ENCODE measurements at places on chromosomes 13 and 19.

GRCh38 chr19:45524575-45525129, 17.4 kb downstream of the VASP start:
- DNase-seq: no peak

GRCh38 chr19:5893907-5894703, 9.5 kb downstream of the NDUFA11 start:
- DNase-seq: no peak

DNA sequence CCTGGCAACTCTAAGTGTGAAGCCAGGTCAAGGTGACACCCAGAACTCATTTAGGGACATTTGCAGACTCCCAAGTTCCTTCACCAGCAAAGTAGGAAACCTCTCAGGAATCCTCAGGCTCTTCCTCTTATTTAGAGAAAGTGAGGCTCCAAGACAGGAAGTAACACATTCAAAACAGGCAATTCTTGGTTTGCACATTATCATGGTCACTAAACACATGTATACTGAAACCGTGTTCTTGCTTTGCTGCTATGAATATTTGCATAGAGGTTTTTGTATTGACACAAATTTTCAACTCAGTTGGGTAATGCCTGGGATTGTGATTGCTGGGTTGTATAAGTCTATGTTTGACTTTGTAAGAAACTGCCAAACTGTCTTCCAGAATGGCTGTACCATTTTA, 13.2 kb upstream of the URI1 start:
- no peak for DNase-seq

DNA sequence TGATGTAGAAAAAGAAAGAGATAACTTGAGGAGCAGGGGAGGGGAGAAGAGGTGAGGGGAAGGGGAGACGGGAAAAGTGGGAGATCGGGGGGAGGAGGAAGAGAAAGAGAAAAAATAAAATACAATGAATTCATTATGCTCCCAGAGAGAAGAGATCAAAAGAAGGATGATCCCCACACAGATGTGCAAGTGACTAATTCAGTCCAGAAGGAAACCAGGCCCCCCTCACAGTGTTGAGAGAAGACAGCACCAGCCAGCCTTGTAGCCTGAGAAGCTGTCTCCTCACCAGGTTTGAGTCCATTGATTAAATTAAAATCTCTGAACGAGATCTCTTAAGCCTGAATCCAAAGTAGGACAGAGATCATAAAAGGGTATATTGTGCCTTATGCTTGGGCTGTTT, 333.7 kb upstream of the NBEA start:
- no peak for DNase-seq

DNA sequence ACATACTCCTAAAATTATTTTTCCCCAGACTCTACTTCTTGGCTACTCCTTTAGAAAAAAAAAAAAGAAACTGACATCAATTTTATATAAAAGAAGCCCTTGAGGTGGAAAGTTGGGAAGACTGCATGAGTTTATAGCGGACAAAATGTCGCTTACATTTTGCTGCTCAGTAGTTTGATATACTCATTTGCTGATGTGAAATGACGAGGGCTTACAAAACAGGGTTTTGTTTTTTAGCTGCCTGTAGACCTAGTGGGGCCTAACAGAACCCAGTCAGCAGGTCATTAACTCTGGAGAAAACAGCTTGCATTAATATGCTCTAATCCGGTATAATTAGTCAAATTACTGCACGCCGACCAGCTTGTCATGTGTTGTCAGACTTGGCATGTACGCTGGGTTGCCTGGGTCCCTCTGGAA, 37.6 kb upstream of the MAB21L1 start:
- DNase-seq: no peak

GRCh38 chr13:96381681-96382080, 291.8 kb downstream of the HS6ST3 start:
- no peak for DNase-seq

- DNase-seq: no peak
Measured at GRCh38 chr13:110907951-110908898, 6.6 kb downstream of the ANKRD10 start.

DNA sequence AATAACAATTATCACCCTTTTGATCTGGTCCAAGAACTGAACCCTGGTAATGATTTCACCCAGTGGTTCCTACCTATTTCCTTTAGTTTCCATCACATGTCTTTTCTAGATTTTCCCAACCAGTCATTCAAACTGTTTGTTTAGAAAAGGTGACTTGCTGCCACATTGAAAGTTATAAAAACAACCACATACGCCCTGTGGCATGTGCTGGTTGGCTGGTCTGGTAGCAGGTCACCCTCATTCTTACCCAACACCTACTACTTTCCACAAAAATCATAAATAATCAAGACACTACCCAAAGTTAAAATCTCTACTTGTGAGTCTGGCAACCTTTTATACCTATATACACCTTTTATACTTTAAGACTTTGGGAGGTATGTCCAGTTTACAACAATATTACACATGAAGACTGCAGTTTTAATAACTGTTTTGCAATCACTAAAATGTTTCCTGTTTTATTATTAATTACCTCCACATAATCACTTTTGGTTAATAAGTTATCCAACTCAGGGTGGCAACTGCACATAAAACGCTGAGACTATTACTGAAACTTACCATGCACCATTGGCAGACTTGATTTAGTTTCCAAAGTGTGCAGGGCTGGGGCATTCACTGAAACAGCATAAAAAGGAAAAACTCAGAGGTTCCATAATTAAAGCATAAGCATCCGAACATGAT, 38.9 kb downstream of the DZIP1 start:
- DNase-seq: no peak

GRCh38 chr13:26021956-26022355, 29.9 kb downstream of the SHISA2 start:
- no peak for DNase-seq

GRCh38 chr19:48896191-48896720, 2.3 kb downstream of the TULP2 start:
- DNase-seq: no peak

DNA sequence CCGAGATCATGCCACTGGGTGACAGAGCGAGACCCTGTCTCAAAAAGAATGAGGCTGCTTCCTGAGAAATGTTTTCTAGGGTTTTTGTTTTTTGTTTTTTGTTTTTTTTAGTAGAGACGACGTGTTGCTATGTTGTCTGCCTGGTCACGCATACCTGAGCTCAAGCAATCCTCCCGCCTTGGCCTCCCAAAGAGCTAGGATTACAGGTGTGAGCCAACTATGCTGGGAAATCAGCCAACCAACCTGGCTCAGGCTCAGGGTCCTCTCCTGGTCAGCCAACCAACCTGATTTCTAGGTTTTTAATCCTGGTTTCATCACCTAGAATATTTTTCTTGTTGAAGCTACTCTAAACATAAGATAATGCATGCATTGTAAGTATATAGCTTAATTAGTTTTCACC, 7.8 kb downstream of the DHX34 start:
- DNase-seq: no peak

- no peak for DNase-seq
Measured at GRCh38 chr19:47735131-47735530, 10.2 kb upstream of the NOP53 start.

- DNase-seq: no peak
Measured at GRCh38 chr19:35484252-35485036, 5.8 kb downstream of the KRTDAP start.

GRCh38 chr13:22128441-22129408, 457.9 kb downstream of the FGF9 start:
- no peak for DNase-seq

- no peak for DNase-seq
Measured at GRCh38 chr19:54133312-54133956, 4.1 kb upstream of the CNOT3 start.

DNA sequence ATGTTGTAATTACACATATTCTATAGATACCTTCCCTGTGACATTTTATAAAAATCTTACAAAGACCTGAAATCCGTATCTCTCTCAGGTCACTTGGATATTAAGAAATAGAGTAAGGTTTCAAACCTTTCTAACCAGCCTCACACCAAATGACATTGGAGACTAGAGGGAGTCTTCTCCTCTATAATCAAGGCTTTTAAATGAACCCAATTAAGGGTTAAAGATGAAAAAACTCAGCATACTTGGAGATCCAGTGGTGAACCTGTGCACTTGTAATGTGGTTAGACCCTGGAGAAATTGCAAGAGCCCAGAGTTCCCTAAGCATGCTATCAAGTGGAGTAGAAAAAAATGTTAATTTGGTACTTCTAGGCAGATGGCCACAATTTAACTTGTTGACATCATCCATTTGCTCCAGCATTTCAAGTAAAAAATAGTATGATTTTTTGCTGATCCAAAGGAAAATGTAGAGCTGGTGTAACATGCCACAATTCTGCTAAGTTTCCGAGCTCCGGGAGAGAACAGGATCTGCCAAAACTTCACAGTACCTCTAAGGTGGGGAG, 554.1 kb upstream of the MIR17HG start:
- DNase-seq: no peak

DNA sequence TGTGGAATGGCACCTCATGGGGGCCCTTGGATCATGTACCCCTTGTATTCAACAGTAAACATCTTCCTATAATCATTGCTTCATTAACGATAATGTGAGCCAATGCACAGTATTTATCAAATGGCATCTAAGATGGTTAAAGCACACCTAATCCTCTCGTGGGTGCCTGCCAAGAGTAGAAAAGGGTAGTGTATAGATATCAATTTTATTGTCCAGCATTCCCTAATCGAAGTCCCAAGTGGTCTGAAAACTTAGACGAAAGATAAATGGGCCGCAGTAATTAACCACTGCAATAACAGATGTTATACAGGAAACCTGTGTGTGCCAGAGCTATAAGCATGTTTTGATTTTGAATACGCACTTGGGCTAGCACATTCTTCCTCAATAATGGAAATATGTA, 667 bp upstream of the MBNL2 start:
- no peak for DNase-seq

All from stimulated activated CD8-positive, alpha-beta memory T cell treated with anti-CD3 and anti-CD28 coated beads, Interleukin-15, amount 100 ng/mL, for 1 hour (primary cell).